ENCODE measurements at places on chromosomes 12 and 14. TPM values are rescaled to one million over a fixed set of nuclear protein-coding genes. Genes with fewer than 3 reads are reported as not detected.

The BAZ1A gene
- total RNA-seq: 68.7 TPM

The GNB3 gene
- not detected for total RNA-seq

The TTC6 gene
- not detected for total RNA-seq

The MIA2 gene
- 19.1 TPM for total RNA-seq

The CSRP2 gene
- 0.78 TPM for total RNA-seq

The WNT1 gene
- not detected for total RNA-seq

DNA sequence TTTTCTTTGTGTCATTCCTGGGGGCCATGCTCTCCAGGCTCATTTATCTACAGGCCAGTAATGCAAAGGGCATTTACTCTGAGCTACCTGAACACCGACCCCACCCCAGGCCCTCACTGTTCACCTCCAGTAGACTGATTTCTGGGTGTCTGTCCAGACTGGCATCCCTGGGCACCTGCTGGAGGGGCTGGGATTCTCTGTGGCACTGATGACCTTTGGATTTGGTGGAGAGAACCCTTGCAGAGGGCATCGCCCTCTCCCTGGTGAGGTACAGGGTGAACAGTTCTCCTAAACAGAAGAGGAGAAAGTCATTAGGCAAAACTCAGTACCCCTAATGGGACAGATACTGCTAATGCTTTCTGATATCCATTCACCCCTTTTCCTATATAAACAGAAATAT is 27.1 kb upstream of the RIMBP2 start:
- H3K27ac ChIP-seq: no peak overlapping the region
- peaks cover 33% of the 10 kb centered on the region for H3K27me3 ChIP-seq
- H3K36me3 ChIP-seq: no peaks in the 10 kb centered on the region
- no peak overlapping the region for H3K4me3 ChIP-seq

- no peak overlapping the region for H3K4me3 ChIP-seq
- H3K36me3 ChIP-seq: no peaks in the 10 kb centered on the region
- peaks cover 5% of the 10 kb centered on the region for H3K4me1 ChIP-seq
- no peak for DNase-seq
Observed at GRCh38 chr12:31331242-31331641, 5.3 kb upstream of the SINHCAF start.

GRCh38 chr14:66850258-66850888 is 338.9 kb upstream of the GARIN2 start:
- H3K4me3 ChIP-seq: no peak overlapping the region
- H3K27me3 ChIP-seq: no peaks in the 10 kb centered on the region
- no peak for DNase-seq
- no peak overlapping the region for H3K27ac ChIP-seq
- H3K36me3 ChIP-seq: peaks cover 15% of the 10 kb centered on the region
- H3K4me1 ChIP-seq: no peaks in the 10 kb centered on the region

DNA sequence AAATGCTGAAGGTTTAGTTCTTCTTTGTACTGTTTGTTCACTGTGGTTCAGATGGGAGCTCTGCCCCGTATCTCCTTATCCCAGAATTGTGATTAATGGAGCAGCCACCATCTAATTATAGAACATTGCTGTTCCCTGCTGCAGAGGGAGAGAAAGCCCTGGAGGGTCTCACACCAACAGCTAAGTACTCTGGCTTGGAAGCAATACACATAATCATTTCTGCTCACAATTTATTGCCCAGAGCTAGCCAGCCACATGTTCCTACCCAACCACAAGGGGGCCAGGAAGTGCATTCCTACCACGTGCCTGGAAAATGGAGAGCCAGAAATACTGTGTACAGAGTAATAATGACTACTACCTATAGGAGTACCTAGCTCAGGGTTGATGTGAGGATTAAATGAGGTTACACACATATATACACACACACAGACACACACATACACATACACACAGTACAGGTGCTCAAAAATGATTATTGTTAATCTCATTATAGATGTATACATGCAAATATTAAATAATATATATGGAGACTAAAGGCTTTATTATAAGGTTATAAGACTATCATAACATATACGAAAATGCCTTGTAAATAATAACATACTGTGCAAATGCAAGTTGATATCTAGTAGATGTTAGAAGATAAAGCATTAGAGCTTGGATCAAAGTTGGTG is 22.3 kb downstream of the MSRB3 start:
- H3K27ac ChIP-seq: no peak overlapping the region
- H3K36me3 ChIP-seq: no peaks in the 10 kb centered on the region
- no peak overlapping the region for H3K4me3 ChIP-seq
- no peaks in the 10 kb centered on the region for H3K4me1 ChIP-seq

DNA sequence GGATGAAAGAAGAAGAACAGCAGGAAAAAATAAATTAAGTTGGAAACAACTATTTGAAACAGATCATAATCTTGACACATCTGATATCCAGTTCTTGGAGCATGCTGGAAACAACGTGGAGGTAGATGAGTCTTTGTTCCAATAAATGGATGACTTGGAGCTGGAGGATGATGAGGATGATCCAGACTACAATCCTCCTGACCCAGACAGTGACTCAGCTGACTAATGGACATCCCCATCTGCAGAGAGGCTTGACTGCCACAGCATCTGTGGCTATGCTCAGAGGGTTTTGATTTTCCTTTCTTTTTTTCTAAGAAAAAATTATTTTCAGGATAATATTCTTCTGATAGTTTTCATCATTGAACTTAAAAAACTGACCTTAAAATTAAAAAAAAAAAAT is 6.2 kb upstream of the ZDHHC17 start:
- peaks cover under 1% of the 10 kb centered on the region for H3K4me1 ChIP-seq
- H3K27ac ChIP-seq: no peak overlapping the region
- peaks cover 1% of the 10 kb centered on the region for H3K36me3 ChIP-seq
- no peak overlapping the region for H3K4me3 ChIP-seq
- no peaks in the 10 kb centered on the region for H3K27me3 ChIP-seq

GRCh38 chr14:48107646-48108045 is 432.2 kb upstream of the MDGA2 start:
- H3K27ac ChIP-seq: no peak overlapping the region
- no peaks in the 10 kb centered on the region for H3K36me3 ChIP-seq
- DNase-seq: no peak
- no peaks in the 10 kb centered on the region for H3K27me3 ChIP-seq
- no peaks in the 10 kb centered on the region for H3K4me1 ChIP-seq
- no peak overlapping the region for H3K4me3 ChIP-seq

DNA sequence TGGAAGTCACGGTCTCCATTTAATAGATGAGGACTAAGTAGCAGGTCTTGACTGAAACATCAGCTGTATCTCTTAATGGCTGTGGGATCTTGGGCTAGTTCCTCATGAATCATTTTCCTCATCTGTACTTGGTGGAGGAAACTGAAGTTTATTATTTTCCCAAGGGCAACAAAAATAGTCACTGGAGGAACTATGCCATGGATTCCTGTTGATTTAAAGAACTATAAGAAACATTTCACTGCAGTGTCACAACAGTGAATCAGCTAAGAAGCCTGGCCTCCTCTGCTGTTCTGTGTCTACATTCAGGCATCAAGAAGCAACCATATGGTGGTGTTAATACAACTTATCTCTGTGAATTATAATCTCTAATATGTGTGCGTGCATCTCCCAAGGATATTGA is 200.5 kb downstream of the STXBP6 start:
- H3K4me3 ChIP-seq: no peak overlapping the region
- H3K27ac ChIP-seq: no peak overlapping the region
- no peak for DNase-seq
- no peaks in the 10 kb centered on the region for H3K36me3 ChIP-seq
- H3K4me1 ChIP-seq: no peaks in the 10 kb centered on the region

- no peak overlapping the region for H3K4me3 ChIP-seq
- H3K27me3 ChIP-seq: no peaks in the 10 kb centered on the region
- DNase-seq: no peak
- no peak overlapping the region for H3K27ac ChIP-seq
- H3K4me1 ChIP-seq: no peaks in the 10 kb centered on the region
Observed at GRCh38 chr12:5969974-5970690, 25.1 kb upstream of the ANO2 start.

DNA sequence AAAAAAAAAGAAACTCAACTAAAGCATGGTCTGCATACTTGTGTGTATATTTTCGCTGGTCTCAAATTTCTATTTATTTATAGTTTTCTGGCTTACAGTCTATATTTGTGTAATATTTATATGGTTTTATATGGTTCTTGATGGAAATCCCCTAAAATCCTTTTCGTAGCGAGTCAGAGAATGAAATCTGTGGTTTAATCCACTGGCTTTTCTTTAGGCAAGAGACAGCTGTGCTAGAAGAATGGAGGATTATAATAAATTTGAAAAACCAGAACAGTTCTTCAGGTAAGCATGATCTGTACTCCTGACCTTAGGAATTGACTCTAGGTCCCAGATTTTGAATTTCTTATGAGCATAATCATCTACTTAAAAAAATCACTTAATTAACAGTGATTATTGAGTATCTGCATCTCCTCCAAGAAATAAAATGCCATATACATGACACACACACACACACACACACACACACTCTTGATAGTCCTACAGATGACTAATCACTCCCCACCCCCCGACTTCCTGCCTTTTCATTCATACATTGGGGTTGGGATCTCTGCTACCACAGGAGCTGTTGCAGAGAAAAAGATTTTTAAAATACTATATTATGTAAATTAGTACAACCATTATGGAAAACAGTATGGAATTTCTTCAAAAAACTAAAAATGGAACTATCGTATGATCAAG is 113.4 kb downstream of the CRADD start:
- H3K27ac ChIP-seq: peak overlapping the region; percentile 23
- peaks cover 25% of the 10 kb centered on the region for H3K36me3 ChIP-seq
- no peaks in the 10 kb centered on the region for H3K27me3 ChIP-seq
- H3K4me1 ChIP-seq: peaks cover 36% of the 10 kb centered on the region
- DNase-seq: no peak
- H3K4me3 ChIP-seq: no peak overlapping the region

DNA sequence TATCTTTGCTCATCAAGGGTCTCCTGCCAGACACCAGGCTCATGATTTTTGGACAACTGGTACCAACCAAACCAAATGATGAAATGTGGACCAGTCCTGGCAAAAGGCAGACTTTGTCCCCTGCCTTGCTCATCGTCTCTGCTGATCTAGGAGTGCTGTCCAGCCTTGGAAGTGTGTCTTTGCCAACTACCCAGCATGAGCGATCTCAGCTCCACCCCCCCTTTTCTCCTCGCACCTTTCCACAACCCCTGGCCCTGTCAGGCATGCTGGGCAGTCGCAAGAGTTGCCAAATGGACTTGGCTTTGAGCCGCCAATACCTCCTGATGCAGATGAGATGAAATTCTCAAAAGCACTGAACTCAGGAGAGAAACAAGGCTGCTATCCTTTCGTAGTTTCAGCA is 174.3 kb downstream of the KCNA5 start:
- no peak overlapping the region for H3K4me3 ChIP-seq
- peaks cover 12% of the 10 kb centered on the region for H3K4me1 ChIP-seq
- peaks cover 44% of the 10 kb centered on the region for H3K27me3 ChIP-seq
- no peaks in the 10 kb centered on the region for H3K36me3 ChIP-seq
- no peak overlapping the region for H3K27ac ChIP-seq

GRCh38 chr14:72892879-72893635 is 844 bp downstream of the DPF3 start:
- peaks cover 16% of the 10 kb centered on the region for H3K4me1 ChIP-seq
- peaks cover 54% of the 10 kb centered on the region for H3K27me3 ChIP-seq
- no peak overlapping the region for H3K27ac ChIP-seq
- peak overlapping the region; percentile 91 for H3K4me3 ChIP-seq
- DNase-seq: peak; percentile 45

GRCh38 chr12:3299929-3300832 is 190.8 kb upstream of the PRMT8 start:
- peaks cover 20% of the 10 kb centered on the region for H3K27me3 ChIP-seq
- peak; percentile 85 for DNase-seq
- H3K4me3 ChIP-seq: peak overlapping the region; percentile 66

- H3K27me3 ChIP-seq: peaks cover 7% of the 10 kb centered on the region
- H3K4me1 ChIP-seq: no peaks in the 10 kb centered on the region
- no peaks in the 10 kb centered on the region for H3K36me3 ChIP-seq
Observed at GRCh38 chr14:96599076-96599475, 96.9 kb downstream of the PAPOLA start.

- peaks cover 11% of the 10 kb centered on the region for H3K4me1 ChIP-seq
- H3K27ac ChIP-seq: no peak overlapping the region
- no peak for DNase-seq
Observed at GRCh38 chr12:3097186-3097804, 20.1 kb downstream of the TSPAN9 start.

DNA sequence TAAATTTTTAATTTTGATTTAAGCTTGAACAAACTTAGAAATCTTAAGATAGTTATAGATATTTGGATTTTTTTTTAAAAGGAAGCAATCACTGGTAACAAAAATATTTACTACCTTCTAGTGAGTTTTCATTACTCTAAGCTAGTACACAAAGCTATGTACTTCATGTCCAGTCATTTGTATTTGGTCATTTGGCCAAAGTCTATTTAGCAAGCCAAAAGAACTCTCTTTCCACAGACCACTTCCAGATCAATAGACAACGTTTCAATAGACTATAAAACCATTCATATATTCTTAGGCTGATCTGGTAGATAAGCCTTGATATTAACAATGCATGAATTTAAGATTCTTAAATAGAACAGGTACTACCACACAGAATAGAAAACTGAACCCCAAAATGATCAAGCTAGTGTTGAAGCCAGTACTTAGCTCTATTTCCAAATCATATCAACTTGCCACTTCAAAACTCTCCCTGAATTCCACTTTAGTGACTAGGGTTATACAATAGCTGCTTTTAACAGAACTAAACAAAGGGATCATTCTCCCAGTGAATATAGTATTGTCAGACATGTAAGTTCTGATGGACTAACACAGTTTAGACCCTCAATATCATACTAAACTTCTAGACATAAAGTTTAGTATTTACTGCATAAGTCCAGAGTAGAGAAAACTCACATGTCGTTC is 21.7 kb downstream of the CAPRIN2 start:
- no peaks in the 10 kb centered on the region for H3K27me3 ChIP-seq
- no peak overlapping the region for H3K27ac ChIP-seq

GRCh38 chr14:22537436-22538310 is 51.4 kb downstream of the DAD1 start:
- peaks cover 96% of the 10 kb centered on the region for H3K36me3 ChIP-seq
- peak overlapping the region; percentile 82 for H3K4me3 ChIP-seq
- H3K4me1 ChIP-seq: peaks cover 88% of the 10 kb centered on the region

DNA sequence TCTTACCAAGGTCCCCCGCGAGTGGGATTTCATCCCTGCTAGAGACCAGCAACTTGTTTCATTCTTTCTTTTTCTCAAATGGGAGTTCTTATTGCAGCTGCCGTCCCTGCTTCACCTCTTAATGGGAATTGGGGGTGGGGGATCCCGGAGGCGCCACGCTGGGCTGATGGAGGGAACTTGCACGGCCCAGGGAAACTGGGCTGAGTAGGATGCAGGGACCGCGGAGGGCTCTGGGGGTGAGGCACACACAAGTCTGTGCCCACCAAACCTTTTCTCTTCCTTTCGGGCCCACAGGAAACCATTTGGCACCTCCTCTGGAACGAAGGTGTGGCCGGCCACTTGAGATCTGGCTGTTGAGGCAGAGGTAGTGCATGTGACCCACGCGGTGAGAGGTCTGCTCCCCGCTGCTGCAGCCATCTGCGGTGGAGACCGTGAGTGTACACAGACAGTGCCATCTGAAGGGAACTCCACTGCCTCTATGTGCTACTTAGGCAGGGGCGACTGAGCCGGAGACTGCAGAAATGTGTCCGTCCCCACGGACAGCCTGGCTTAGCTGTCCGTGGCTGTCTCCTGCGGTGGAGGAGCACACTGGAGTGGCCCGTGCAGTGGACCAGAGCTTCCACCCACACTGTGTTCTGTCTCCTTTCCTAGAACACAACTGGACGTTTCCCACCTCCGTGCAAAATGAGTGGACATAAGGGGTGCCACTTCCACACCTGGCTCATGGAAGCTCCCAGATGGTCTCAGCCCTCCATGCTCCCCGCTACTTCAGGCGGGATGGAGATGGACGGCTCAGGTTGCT is 42.1 kb upstream of the TESC start:
- H3K27me3 ChIP-seq: no peaks in the 10 kb centered on the region
- no peak overlapping the region for H3K27ac ChIP-seq
- peaks cover 4% of the 10 kb centered on the region for H3K36me3 ChIP-seq
- no peak for DNase-seq
- no peak overlapping the region for H3K4me3 ChIP-seq
- peaks cover 3% of the 10 kb centered on the region for H3K4me1 ChIP-seq

Data from activated naive CD8-positive, alpha-beta T cell treated with anti-CD3 and anti-CD28 coated beads for 36 hours (primary cell).